ENCODE measurements at places on chromosomes 5 and 9.

- DNase-seq: peak; percentile 85
Observed at GRCh38 chr5:43432486-43433375, 20.5 kb upstream of the CCL28 start.

- DNase-seq: no peak
Observed at GRCh38 chr5:150320044-150320613, 17.4 kb upstream of the ARSI start.

DNA sequence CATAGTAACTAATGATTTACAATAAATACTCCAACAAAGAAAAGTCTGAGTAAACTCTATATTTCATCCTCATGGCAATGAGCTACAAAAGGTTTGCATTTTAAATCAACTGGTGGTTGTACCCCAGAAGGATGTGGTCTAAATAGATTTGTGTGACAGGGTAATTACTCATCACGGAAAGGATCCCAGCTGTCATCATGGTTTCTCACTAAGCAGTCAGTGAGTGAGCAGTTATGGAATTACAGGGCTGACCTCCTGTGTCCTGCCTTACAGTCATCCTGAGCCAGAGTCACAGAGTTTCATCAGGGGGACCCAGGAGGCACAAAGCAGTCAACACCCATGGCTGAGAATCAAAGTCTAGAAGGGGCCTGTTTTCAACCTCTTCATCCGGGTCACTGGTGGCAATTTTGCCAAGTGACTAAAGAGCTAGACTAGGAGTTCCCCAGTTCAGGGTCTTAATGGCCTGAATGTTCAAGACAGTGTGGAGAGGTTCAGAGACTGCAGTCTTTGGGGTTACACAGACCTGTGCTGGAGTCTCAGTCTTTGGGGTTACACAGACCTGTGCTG lies 210.7 kb upstream of the SLC24A2 start:
- DNase-seq: no peak

DNA sequence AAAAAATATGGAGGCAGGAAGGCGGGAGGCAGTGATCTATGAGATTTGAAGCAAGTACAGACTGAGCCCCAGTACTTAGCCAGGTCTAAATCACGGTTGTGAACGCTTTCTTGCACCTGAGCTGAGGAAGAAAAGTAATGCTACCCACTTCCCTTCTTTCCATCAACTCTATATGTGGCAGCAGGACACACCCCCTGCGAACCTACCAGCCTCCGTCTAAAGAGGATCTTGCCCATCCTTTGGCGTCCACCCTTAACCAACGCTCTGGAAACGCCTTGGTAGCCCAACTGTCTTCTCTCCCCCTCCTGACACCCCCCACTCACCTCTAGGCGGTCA lies 545 bp downstream of the HMGCS1 start:
- DNase-seq: no peak

DNA sequence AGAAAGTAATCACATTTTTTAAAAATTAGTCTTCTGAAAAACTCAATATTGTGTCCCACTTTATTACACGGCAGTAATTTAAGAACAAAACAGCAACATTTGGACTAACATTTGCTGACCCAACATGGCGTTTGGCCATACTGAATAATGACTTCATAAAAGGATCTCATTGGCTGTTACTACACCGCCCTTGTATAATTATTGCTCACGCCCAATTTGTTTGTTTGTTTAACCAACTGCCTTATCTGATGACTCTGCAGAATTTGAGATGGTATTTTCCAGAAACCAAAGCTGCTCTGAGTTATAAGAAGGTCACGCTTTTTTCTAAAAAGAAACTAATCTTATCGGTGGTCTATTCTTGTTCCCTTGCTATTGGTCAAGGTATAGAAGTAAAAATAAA lies 200.2 kb upstream of the TARS1 start:
- DNase-seq: no peak

DNA sequence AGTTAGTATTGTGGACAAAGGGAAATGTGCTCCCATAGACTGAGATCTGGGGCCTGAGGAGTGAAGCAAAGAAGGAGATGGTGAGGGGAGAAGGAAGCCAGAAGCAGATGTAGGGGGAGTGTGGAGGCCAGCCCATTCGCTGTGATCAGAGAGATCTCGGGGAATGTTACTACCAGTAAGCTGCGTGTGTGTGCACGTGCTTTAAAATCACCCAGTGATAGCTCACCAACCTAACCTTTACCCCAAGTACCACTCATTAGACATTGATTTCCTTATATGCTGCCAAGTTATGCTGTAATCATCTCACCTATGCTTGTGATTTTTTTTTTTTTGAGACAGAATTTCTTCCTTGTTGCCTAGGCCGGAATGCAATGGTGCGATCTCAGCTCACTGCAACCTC lies 659.1 kb downstream of the IRX1 start:
- no peak for DNase-seq

- no peak for DNase-seq
Observed at GRCh38 chr5:146582051-146582596, 66.1 kb upstream of the GPR151 start.

DNA sequence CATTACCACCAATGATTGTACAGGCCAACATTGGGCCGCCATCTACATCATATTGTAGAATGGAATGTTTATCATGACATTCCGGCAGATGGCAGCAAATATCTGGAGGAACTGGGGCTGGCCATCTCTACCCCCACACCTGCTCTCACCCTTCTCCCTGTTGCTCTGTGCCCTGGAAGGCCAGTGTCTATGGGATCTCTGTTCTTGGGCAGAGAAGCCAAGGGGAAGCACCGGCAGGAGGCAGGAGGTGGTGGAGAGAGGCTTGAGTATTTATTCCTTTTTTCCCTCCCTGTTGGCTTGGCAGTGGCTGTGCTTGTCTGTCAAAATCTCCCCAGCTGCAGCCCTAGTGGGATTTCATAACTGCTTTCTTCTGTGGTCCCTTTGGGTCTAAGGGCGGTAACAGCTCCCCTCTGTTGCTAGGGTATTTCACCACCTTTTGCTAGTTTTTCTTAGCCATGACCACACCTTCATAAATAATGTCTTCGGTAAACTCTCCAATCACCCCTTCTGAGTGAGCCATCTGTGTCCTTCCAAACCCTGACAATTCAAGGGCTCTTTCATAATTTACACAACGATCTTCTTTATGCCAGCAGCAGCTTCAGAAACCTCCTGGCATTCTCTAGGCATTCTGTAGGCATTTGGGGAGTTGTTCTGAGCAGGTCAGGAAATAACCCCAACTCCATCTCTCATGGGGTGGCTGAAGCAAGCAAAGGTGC lies 225.8 kb downstream of the MELK start:
- DNase-seq: peak; percentile 17
